Stimulated activated memory B cell treated with anti-CD40 and anti-IgM and Interleukin-4, amounts not matched to agents 10 μg/mL and 1 μg/mL and 100 μg/mL, for 72 hours (primary cell): ENCODE measurements at places on chromosomes 2 and 18.

- no peak for ATAC-seq
- H3K27ac ChIP-seq: peak overlapping the region; percentile 53
- H3K4me3 ChIP-seq: no peak overlapping the region
- H3K27me3 ChIP-seq: no peaks in the 10 kb centered on the region
- H3K4me1 ChIP-seq: peaks cover 68% of the 10 kb centered on the region
- H3K36me3 ChIP-seq: peaks cover 23% of the 10 kb centered on the region
Observed at GRCh38 chr2:48322251-48322650, 207.7 kb upstream of the STON1 start.

DNA sequence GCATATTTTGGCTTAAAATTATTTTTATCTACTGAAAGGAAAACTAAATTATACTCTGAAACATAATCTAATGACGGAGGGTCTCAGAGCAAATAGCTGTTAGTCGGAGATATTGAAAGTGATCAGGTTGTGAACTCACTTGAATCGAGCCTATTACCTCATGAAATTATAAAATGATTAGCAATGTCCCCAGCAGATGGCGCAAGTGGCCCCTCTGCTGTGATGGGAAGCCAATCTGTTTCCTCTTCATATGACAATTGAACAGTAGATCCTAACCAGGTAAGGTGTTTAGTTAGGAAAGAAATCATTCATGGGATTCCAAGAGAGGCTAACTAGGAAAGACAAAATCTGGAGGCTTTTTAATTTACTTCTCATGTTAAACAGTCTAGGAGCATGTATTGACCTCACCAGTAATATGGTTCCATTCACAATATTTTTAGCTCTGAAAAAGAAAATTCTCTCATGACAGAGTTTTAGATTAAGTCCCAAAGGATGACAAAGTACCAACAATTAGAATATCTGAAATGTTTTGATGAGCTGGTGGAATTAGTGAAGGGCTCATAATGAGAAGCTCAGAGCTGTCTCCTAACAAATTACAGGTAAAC is 29.9 kb upstream of the MPPE1 start:
- ATAC-seq: peak; percentile 57
- no peaks in the 10 kb centered on the region for H3K36me3 ChIP-seq
- H3K27ac ChIP-seq: no peak overlapping the region
- H3K4me3 ChIP-seq: no peak overlapping the region
- peaks cover 8% of the 10 kb centered on the region for H3K27me3 ChIP-seq

DNA sequence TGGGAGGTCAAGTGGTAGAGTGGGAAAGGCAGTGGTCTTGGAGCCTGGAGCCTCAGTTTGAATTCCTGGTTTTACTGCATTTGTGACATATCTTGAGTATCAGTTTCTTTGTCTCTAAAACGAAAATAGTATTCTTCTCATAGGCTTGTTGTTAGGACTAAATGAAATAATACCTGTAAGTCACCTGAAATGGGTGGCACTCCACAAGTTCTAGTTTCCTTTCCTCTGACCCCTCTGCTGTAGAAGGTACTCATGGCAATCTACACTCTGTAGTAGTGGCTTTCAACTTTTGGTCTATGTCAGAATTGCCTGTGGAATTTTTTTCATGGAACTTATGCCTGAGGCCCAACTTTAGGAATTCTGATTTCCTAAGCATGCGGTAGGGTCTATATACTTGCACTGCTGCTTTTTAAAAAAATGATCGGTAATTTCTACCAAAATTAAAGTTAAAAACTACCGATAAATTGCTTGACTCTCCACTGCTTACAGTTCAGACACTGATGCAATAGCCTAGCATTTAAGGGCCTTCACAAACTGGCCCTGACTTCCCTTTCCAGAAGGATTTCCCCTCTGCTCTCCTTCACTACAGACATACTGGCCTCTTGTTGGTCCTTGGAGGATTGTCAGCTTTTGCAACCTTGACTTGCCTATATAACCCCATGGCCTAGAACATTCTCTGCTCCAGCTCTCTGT is 47.2 kb downstream of the PLEK start:
- H3K4me3 ChIP-seq: peak overlapping the region; percentile 74
- no peak for ATAC-seq
- H3K36me3 ChIP-seq: peaks cover 12% of the 10 kb centered on the region
- H3K4me1 ChIP-seq: peaks cover 77% of the 10 kb centered on the region
- peak overlapping the region; percentile 83 for H3K27ac ChIP-seq

GRCh38 chr2:175579646-175580045 is 398.1 kb upstream of the ATP5MC3 start:
- H3K27me3 ChIP-seq: no peaks in the 10 kb centered on the region
- no peaks in the 10 kb centered on the region for H3K36me3 ChIP-seq
- no peak overlapping the region for H3K4me3 ChIP-seq

GRCh38 chr2:10048501-10049171 is 5.3 kb downstream of the KLF11 start:
- no peaks in the 10 kb centered on the region for H3K27me3 ChIP-seq
- peaks cover 32% of the 10 kb centered on the region for H3K36me3 ChIP-seq
- peak overlapping the region; percentile 35 for H3K27ac ChIP-seq
- peaks cover 26% of the 10 kb centered on the region for H3K4me1 ChIP-seq
- no peak overlapping the region for H3K4me3 ChIP-seq
- no peak for ATAC-seq

DNA sequence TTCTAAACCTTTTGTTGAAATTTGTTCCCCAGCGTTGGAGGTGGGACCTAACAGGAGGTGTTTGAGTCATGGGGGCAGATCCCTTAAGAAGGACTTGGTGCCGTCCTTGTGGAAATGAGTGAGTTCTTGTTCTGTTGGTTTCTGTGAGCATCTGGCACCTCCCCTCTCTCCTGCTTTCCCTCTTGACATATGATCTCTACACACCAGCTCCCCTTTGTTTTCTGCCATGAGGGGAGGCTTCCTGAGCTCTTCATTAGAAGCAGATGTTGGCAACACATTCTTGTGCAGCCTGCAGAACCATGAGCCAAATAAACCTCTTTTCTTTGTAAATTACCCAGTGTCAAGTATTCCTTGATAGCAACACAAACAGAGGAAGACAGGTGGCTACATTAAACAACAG is 23.8 kb downstream of the NABP1 start:
- no peak overlapping the region for H3K27ac ChIP-seq
- ATAC-seq: no peak
- peaks cover 39% of the 10 kb centered on the region for H3K36me3 ChIP-seq
- H3K27me3 ChIP-seq: no peaks in the 10 kb centered on the region
- no peak overlapping the region for H3K4me3 ChIP-seq
- no peaks in the 10 kb centered on the region for H3K4me1 ChIP-seq

- peaks cover 84% of the 10 kb centered on the region for H3K4me1 ChIP-seq
- H3K27ac ChIP-seq: peak overlapping the region; percentile 97
Observed at GRCh38 chr2:60439219-60439974, 114.1 kb downstream of the BCL11A start.

DNA sequence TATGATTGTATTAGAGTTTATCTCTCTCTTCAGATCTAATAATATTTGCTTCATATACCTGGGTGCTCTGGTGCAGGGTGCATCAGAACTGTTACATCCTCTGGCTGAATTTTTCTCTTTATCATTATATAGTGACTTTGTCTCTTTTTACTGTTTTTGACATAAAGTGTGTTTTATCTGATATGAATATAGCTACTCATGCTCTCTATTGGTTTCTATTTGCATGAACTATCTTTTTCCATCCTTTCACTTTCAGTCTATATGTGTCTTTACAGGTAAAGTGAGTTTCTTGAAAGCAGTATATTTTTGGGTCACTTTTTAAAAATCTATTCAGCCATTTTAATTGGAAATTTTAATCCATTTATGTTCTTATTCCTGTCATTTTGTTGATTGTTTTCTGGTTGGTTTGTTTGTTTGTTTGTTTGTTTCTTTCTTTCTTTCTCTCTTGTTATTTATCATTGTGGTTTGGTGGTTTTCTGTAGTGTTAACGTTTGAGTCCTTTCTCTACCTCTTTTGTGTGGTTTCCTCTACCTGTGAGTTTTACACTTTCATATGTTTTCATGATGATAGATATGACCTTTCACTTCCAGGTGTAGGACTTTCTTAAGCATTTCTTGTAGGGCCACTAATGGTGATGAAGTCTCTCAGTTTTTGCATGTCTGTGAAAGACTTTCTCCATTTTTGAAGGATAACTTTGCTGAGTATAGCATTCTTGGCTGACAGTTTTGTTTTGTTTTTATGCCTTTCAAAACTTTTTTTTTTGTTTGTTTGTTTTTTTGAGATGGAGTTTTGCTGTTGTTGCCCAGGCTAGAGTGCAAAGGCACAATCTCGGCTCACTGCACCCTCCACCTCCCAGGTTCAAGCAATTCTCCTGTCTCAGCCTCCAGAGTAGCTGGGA is 54.9 kb downstream of the CCNT2 start:
- no peaks in the 10 kb centered on the region for H3K4me1 ChIP-seq
- no peak for ATAC-seq
- H3K27me3 ChIP-seq: peaks cover 4% of the 10 kb centered on the region
- peaks cover 25% of the 10 kb centered on the region for H3K36me3 ChIP-seq
- H3K27ac ChIP-seq: no peak overlapping the region
- no peak overlapping the region for H3K4me3 ChIP-seq

DNA sequence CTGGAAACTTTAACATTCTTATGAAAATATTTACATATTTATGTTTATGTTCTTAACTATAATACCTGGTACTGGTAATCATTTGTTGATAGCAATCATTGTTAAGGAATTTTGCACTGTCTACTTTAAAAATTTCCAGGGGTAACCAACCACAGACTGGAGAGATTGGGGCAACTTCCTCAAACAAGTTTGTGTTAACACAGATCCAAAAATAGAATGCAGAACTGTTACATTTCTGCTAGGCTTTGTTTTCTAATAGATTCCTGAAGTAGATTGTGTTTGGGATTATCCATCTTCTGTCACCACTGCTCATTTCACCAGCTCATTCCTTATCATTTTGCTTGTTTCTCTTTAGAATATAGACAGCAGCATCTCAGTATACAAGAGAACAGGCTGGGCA is 23.7 kb downstream of the RNF125 start:
- no peak overlapping the region for H3K4me3 ChIP-seq
- peak overlapping the region; percentile 58 for H3K27ac ChIP-seq
- H3K36me3 ChIP-seq: peaks cover 27% of the 10 kb centered on the region
- no peaks in the 10 kb centered on the region for H3K27me3 ChIP-seq

- peak overlapping the region; percentile 59 for H3K4me3 ChIP-seq
- ATAC-seq: peak; percentile 99
- H3K27ac ChIP-seq: peak overlapping the region; percentile 76
- peaks cover 27% of the 10 kb centered on the region for H3K36me3 ChIP-seq
Observed at GRCh38 chr2:241609859-241610793, 26.8 kb downstream of the THAP4 start.

DNA sequence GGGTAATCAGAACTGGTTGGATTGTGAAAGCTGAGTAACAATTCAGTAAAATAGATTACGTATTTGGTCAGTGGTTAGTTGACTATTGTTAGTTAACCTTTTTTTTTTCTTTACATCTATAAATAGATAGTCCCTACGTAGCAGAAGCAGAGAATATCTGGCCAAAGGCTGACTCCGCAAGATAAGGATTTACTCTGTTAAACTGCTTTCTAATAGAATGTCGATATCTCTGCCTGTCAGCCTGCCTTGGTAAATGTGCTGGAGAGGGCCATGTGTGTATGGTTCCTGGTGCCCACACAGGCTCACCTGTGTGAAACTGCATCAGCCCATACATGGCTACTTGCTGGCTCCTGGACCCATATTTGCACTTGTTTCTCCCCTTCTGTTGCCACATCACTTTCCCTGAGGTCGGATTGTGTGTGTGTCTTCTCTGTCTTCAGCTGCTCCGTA is 94.4 kb downstream of the CRIM1 start:
- ATAC-seq: no peak
- H3K27me3 ChIP-seq: peaks cover 7% of the 10 kb centered on the region
- H3K36me3 ChIP-seq: no peaks in the 10 kb centered on the region

DNA sequence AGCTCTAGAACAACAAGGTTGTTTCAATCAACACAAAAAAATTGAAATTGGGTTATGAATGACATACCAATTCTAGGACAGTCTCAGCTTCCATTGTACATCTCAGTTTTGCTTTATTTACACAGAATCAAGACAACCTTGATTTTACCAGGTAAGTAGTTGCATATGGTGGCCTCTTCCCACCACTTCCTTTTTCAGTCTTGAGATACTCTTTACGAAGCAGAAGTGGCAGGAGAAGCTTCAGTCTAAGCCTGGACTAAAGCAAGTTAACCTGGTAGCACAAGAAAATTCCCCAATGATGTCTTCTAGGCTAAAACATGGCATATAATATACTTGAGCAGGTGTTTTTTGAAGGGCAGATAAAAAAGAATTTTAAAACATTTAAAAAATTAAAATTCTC is 10.7 kb upstream of the FAM136A start:
- H3K36me3 ChIP-seq: no peaks in the 10 kb centered on the region
- no peak overlapping the region for H3K4me3 ChIP-seq
- no peaks in the 10 kb centered on the region for H3K4me1 ChIP-seq
- no peak for ATAC-seq
- H3K27me3 ChIP-seq: peaks cover 12% of the 10 kb centered on the region
- no peak overlapping the region for H3K27ac ChIP-seq

DNA sequence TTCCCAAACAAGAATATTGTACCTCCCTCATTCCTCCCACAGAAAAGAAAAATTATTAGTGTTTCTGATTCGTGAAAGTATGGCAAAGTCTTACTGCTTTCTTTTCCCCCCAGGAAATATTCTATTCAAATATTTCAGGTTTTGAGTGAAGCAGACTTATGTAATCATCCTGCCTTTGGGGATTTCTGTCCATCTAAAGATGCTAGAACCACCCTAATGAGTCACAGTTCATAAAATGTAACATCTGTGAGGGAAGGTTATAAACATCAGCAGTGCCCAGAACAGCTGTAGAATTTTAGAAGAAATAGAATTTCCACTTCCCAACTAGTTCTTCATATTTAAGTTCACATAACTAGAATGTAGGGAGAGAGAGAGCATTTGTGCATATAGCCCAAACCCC is 39.0 kb downstream of the EEF1B2 start:
- no peaks in the 10 kb centered on the region for H3K36me3 ChIP-seq
- H3K27ac ChIP-seq: no peak overlapping the region
- no peak for ATAC-seq
- H3K4me3 ChIP-seq: no peak overlapping the region
- H3K27me3 ChIP-seq: peaks cover 31% of the 10 kb centered on the region
- no peaks in the 10 kb centered on the region for H3K4me1 ChIP-seq

DNA sequence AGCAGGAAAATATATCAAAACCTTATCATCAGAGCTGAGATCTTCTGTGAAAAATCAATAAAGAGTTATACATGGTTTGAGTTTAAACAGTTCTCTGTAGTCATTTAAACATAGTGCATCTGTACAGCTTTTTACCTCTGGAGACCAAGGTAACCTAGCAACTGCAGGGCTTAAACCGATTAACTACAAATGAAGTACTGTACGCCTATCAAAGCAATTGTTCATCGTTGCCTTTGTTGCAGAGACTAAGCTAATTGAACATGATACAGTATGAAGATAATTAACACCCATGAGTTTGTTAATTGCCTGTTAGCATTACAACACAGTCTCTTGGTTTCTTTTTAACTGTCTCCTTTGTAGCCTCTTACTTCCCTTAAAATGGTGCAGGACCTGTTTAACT is 147.9 kb downstream of the LNPK start:
- H3K27me3 ChIP-seq: no peaks in the 10 kb centered on the region
- H3K27ac ChIP-seq: no peak overlapping the region
- ATAC-seq: no peak
- no peak overlapping the region for H3K4me3 ChIP-seq
- H3K36me3 ChIP-seq: no peaks in the 10 kb centered on the region

GRCh38 chr2:71748227-71748626 is 294.9 kb downstream of the DYSF start:
- H3K4me3 ChIP-seq: no peak overlapping the region
- H3K4me1 ChIP-seq: no peaks in the 10 kb centered on the region
- ATAC-seq: no peak

GRCh38 chr2:203887677-203888076 is 20.1 kb downstream of the CTLA4 start:
- H3K4me1 ChIP-seq: peaks cover 6% of the 10 kb centered on the region
- H3K27me3 ChIP-seq: peaks cover 8% of the 10 kb centered on the region
- H3K27ac ChIP-seq: no peak overlapping the region
- H3K4me3 ChIP-seq: no peak overlapping the region
